ENCODE measurements at places on chromosomes 6 and 20. TPM values are rescaled to one million over a fixed set of nuclear protein-coding genes. Genes with fewer than 3 reads are reported as not detected.

TGM3 gene
- total RNA-seq, result not detected

HMGCLL1 gene
- total RNA-seq, result not detected

LST1 gene
- 5.2 TPM for total RNA-seq

VNN1 gene
- 0.28 TPM for total RNA-seq

ENPP4 gene
- total RNA-seq, result 3.1 TPM

HLA-DRB1 gene
- 136 TPM for total RNA-seq

GRCh38 chr6:68279793-68280557 lies 355.1 kb upstream of the ADGRB3 start:
- no peak for DNase-seq

DNA sequence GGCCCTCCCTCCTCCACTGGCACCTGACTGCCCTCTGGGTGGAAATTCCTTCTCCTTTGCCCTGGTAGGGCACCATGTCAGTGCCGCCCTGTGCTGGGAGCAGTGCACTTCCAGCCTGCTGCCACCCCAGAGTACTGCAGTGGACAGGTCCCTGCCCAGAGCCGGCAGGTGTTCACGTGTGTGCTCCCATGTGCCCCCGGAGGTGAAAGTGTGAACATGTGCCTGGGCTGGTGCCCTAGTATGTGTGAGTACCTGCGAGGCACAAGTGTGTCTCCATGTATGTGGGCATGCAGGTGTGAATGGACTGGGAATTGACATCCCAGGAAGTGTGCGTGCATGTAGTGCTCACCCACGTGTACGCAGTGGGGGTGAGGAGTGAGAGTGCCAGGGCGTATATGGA lies 29.4 kb downstream of the SDCBP2 start:
- DNase-seq, result no peak

DNA sequence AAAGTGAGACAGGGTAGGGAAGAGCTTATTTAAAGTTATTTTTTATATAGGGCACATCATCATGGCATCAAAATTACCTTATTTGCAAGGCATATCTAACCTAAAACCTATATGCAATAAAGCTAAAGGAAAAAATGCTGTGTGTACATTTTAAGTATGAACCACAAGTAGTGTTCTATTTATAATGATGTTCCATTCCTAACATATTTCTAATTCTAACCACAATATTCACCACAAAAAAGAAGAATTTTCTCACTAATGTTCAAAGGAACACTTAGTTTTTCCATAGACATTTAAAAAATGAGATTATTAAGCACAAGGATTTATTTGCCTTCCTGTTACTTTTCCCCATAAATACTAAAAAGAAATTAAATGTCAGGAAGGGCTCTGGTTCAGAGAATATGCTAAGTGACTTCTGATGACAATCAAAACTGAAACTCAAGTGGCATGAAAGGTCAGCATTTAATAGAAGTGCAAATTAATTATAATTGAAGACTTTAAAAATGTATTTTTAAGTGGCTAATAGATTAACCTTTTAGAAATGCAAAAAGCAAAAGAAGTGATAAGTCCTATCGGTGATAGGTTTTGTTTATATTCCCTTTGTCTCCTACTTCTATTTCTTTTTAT lies 25.1 kb downstream of the GPR63 start:
- DNase-seq, result no peak

DNA sequence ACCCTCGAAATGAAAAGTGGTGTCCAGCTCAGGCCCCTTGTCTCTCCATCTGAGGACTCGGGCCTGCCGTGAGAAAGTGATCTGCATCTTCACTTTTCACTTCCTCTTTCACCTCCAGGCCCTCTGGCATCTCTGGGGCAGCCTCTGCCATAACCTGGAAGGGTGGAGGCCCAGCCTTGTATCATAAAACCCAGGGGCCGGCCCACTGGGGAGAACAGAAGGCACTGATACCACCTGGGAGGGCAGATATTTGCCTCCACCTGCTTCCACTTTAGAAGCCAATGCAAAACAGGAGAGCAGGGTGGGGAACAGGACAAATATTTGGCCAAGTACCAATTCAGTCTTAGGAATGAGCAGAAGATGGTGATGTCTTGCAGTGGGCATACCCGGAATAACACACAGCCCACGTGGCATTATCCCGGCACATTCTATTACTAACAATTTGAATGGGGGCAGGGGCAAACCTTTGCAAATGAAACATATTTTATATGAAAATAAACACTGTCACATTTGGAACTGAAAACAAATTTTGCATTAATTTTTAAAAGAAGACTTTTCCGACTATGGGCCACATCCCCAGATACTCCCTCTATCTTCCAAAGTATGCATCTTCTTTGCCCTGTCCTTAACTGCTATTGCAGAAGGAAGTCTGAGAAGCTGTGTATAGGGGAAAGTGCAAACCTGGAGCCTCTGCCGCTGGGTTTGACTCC lies 69.2 kb upstream of the TBC1D7 start:
- no peak for DNase-seq

DNA sequence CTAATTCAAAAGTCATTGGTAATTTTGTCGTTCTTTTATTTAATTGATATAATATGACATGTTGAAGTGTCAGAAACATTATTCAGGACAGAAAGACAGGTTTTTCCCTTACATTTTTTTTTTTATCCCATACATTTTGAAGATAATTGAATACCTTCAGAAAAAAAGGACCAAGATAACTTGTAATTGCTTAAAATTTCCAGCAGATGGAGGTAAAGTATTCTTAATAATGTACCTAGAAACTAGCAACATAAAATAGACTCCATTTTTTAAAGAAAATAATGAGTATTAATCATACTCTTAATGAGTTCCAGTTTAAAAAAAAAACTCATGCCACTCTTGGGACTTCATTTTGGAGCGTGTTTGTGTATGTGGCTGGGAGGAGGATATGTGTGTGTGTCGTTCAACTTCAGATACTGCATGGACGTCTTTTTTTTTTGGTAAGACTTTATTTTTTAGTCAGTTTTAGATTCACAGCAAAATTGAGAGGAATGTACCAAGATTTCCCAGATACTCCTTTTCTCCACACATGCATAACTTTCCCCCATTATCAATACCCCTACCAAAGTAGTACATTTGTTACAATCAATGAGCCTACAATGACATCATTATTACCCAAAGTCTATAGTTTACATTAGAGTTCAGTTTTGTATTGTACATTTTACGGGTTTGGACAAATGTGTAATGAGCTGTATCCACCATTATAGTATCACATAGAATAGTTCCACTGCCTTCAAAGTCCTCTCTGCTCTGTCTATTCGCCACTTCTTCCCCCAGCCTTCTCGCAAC lies 79.4 kb downstream of the ROS1 start:
- DNase-seq, result no peak

All from ovary (tissue), 10 donors.